ENCODE measurements at places on chromosomes 4 and X. TPM values are rescaled to one million over a fixed set of nuclear protein-coding genes. Genes with fewer than 3 reads are reported as not detected.

GRCh38 chrX:115054876-115055275 lies 37.5 kb upstream of the IL13RA2 start:
- H3K4me1 ChIP-seq, result no peaks in the 10 kb centered on the region
- no peaks in the 10 kb centered on the region for H3K36me3 ChIP-seq
- H3K4me3 ChIP-seq, result no peak overlapping the region
- H3K27me3 ChIP-seq, result no peaks in the 10 kb centered on the region

Gene ZNF157
- total RNA-seq, result not detected

Gene DGAT2L6
- not detected for total RNA-seq

Gene AFF2
- 7.4 TPM for total RNA-seq

GRCh38 chrX:135509885-135510284 lies 10.6 kb upstream of the INTS6L start:
- no peaks in the 10 kb centered on the region for H3K36me3 ChIP-seq
- DNase-seq, result no peak
- no peaks in the 10 kb centered on the region for H3K27me3 ChIP-seq
- no peaks in the 10 kb centered on the region for H3K4me1 ChIP-seq
- H3K4me3 ChIP-seq, result no peak overlapping the region

GRCh38 chr4:137558951-137559350 lies 26.7 kb upstream of the PCDH18 start:
- no peaks in the 10 kb centered on the region for H3K27me3 ChIP-seq
- H3K4me3 ChIP-seq, result no peak overlapping the region
- no peak overlapping the region for H3K27ac ChIP-seq
- DNase-seq, result no peak
- no peaks in the 10 kb centered on the region for H3K4me1 ChIP-seq
- no peaks in the 10 kb centered on the region for H3K36me3 ChIP-seq

Data from thoracic aorta (tissue), 2 donors.